ENCODE measurements at places on chromosomes 6 and 20. TPM values are rescaled to one million over a fixed set of nuclear protein-coding genes. Genes with fewer than 3 reads are reported as not detected.
A peak's percentile ranks its signal among the peaks of the same experiment; 100 is the strongest.

The TRIM10 gene
- not detected for total RNA-seq

- H3K36me3 ChIP-seq: no peaks in the 10 kb centered on the region
- H3K4me3 ChIP-seq: no peak overlapping the region
- H3K27ac ChIP-seq: no peak overlapping the region
- DNase-seq: no peak
- H3K4me1 ChIP-seq: no peaks in the 10 kb centered on the region
These were observed 7.3 kb downstream of the ECI2 start for GRCh38 chr6:4128072-4128471.

The EPB41L1 gene
- 27.7 TPM for total RNA-seq

The PMEPA1 gene
- 245 TPM for total RNA-seq

GRCh38 chr6:135479601-135480000 lies 17.9 kb downstream of the AHI1 start:
- no peak overlapping the region for H3K27ac ChIP-seq
- H3K36me3 ChIP-seq: no peaks in the 10 kb centered on the region
- H3K4me3 ChIP-seq: no peak overlapping the region
- H3K4me1 ChIP-seq: no peaks in the 10 kb centered on the region
- H3K27me3 ChIP-seq: no peaks in the 10 kb centered on the region
- no peak for DNase-seq

GRCh38 chr20:34377072-34377847 lies 14.2 kb downstream of the ITCH start:
- H3K4me3 ChIP-seq: no peak overlapping the region
- no peak for DNase-seq
- H3K36me3 ChIP-seq: no peaks in the 10 kb centered on the region
- H3K27me3 ChIP-seq: no peaks in the 10 kb centered on the region
- H3K4me1 ChIP-seq: peaks cover 5% of the 10 kb centered on the region

DNA sequence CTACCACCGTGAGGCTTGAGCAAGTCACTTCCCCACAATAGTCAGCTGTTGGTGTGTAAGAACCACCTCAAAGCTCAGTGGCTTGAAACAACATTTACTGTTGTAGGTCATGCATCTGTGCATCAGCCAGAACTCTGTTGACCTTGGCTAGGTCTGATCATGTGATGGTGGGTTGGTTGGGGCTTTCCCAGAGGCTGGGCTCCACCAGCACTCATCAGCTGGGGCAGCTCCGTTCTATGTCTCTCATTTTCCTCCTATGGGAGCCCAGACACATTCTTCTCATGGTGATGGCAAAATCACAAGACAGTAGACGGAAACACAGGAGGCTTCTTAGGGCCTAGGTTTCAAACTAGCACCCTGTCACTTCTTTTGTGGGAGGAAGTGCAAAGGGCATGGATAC lies 42.8 kb upstream of the PSMF1 start:
- no peak overlapping the region for H3K4me3 ChIP-seq
- no peak overlapping the region for H3K27ac ChIP-seq
- H3K4me1 ChIP-seq: no peaks in the 10 kb centered on the region
- no peaks in the 10 kb centered on the region for H3K27me3 ChIP-seq
- DNase-seq: no peak

GRCh38 chr20:48808382-48809034 lies 19.3 kb downstream of the PREX1 start:
- H3K4me3 ChIP-seq: no peak overlapping the region
- H3K27ac ChIP-seq: no peak overlapping the region
- no peaks in the 10 kb centered on the region for H3K27me3 ChIP-seq

GRCh38 chr6:33571637-33572316 lies 8.3 kb downstream of the BAK1 start:
- peaks cover 4% of the 10 kb centered on the region for H3K4me1 ChIP-seq
- H3K27me3 ChIP-seq: no peaks in the 10 kb centered on the region
- peak overlapping the region; percentile 36 for H3K4me3 ChIP-seq
- no peak for DNase-seq
- peaks cover 6% of the 10 kb centered on the region for H3K36me3 ChIP-seq
- H3K27ac ChIP-seq: peak overlapping the region; percentile 80

The SSTR4 gene
- total RNA-seq: not detected

The MEI4 gene
- total RNA-seq: 3.0 TPM

- H3K4me3 ChIP-seq: no peak overlapping the region
- H3K4me1 ChIP-seq: no peaks in the 10 kb centered on the region
- H3K27ac ChIP-seq: no peak overlapping the region
- H3K36me3 ChIP-seq: no peaks in the 10 kb centered on the region
- no peak for DNase-seq
These were observed 71.9 kb downstream of the OPN5 start for GRCh38 chr6:47853766-47854165.

The ZNF512B gene
- total RNA-seq: 12.2 TPM

- no peak overlapping the region for H3K27ac ChIP-seq
- no peaks in the 10 kb centered on the region for H3K4me1 ChIP-seq
- H3K4me3 ChIP-seq: no peak overlapping the region
- no peaks in the 10 kb centered on the region for H3K36me3 ChIP-seq
- no peak for DNase-seq
These were observed 17.6 kb upstream of the EYA4 start for GRCh38 chr6:133223452-133224029.

The SLC26A8 gene
- not detected for total RNA-seq

The ALDH8A1 gene
- not detected for total RNA-seq

DNA sequence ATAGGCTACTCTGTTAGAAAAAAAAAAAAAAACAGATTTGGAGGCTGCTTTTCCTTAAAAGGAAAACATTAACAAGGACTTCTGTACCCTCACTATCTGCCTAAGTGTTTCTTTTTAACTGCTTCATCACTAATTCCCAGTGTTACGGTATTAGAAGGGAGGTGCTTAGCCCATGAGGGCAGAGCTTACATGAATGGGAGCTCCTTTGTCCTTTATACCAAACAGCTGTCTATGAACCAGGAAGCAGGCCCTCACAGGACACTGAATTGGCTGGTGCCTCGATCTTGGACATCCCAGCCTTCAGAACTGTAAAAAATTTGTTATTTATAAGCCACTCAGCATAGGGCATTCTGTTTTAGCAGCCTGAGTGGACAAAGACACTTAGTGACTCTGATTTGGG lies 215.6 kb upstream of the NRSN1 start:
- no peaks in the 10 kb centered on the region for H3K4me1 ChIP-seq
- H3K27ac ChIP-seq: no peak overlapping the region
- DNase-seq: no peak
- no peaks in the 10 kb centered on the region for H3K27me3 ChIP-seq

- no peaks in the 10 kb centered on the region for H3K27me3 ChIP-seq
- peak; percentile 37 for DNase-seq
- no peaks in the 10 kb centered on the region for H3K36me3 ChIP-seq
- H3K4me3 ChIP-seq: no peak overlapping the region
- H3K4me1 ChIP-seq: no peaks in the 10 kb centered on the region
- H3K27ac ChIP-seq: peak overlapping the region; percentile 24
These were observed 67.2 kb upstream of the PTGIS start for GRCh38 chr20:49635166-49635565.

DNA sequence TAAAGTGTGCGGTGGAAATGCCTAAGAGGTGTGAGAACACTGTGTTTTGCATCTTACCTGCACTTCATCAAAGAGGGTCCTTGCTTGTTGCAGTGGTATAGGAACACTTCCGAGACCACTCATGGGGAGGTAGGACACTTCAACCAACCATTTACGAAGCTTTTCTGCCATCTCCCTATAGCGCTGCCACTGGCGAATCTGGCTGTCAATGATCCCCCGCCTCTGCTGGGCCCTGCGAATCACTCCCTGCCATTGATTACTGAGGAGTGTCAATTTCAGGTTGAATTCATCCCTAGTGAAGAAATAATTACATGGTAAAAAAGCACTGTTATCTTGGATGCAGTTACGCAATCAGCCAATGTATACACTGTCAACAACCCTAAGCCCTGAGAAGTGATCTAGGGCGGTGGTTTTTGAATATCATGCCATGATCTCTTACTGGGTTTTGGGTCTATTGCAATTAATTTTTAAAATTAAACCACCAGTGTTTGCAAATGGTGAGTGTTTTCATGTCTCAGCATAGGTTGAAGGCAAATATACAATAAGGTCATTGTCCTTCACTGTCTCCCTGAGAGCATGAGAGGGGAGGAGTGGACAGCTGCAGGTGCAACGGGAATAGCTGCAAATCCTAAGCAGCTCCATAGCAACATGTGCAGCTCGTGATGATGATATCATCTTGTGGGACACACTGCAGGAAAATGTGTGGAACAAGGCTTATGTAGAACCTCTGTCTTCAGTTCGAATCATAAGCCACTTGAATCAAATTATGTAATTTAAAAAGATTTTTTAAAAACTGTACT lies 400.6 kb downstream of the ESR1 start:
- H3K36me3 ChIP-seq: no peaks in the 10 kb centered on the region
- no peak overlapping the region for H3K4me3 ChIP-seq
- no peaks in the 10 kb centered on the region for H3K4me1 ChIP-seq
- no peaks in the 10 kb centered on the region for H3K27me3 ChIP-seq
- no peak overlapping the region for H3K27ac ChIP-seq

DNA sequence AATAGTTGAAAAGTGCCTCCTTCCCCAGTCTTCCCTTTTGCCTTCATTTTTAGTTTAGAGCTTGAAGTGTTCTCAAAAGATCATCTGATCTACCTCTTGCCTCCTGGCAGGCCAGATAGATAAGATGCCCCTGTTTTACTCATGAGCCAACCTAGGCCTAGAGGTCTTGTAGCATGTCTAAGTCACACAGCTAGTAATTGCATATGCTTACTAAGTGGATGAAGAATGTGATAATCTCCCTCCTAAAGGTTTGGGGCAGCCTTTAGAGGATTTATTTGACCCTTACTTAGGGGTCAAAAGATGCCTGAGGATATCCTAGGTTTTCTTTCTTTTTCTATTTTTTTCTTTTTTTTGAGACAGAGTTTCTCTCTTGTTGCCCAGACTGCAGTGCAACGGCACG lies 2.1 kb downstream of the C6orf141 start:
- no peak for DNase-seq
- H3K27me3 ChIP-seq: no peaks in the 10 kb centered on the region
- H3K4me3 ChIP-seq: no peak overlapping the region

- H3K27me3 ChIP-seq: no peaks in the 10 kb centered on the region
- DNase-seq: no peak
- no peaks in the 10 kb centered on the region for H3K36me3 ChIP-seq
- H3K4me3 ChIP-seq: no peak overlapping the region
- no peak overlapping the region for H3K27ac ChIP-seq
These were observed 63.4 kb upstream of the MRPS10 start for GRCh38 chr6:42280966-42281533.

GRCh38 chr6:130696806-130697205 lies 130.4 kb upstream of the SMLR1 start:
- no peak overlapping the region for H3K27ac ChIP-seq
- H3K27me3 ChIP-seq: no peaks in the 10 kb centered on the region
- no peaks in the 10 kb centered on the region for H3K36me3 ChIP-seq
- H3K4me1 ChIP-seq: no peaks in the 10 kb centered on the region
- no peak overlapping the region for H3K4me3 ChIP-seq
- no peak for DNase-seq

- H3K36me3 ChIP-seq: no peaks in the 10 kb centered on the region
- no peaks in the 10 kb centered on the region for H3K27me3 ChIP-seq
- H3K27ac ChIP-seq: no peak overlapping the region
- no peak for DNase-seq
- H3K4me3 ChIP-seq: no peak overlapping the region
- H3K4me1 ChIP-seq: no peaks in the 10 kb centered on the region
These were observed 122.6 kb downstream of the SULF2 start for GRCh38 chr20:47662483-47663353.

- peaks cover 2% of the 10 kb centered on the region for H3K4me1 ChIP-seq
- DNase-seq: no peak
- H3K27me3 ChIP-seq: no peaks in the 10 kb centered on the region
- no peak overlapping the region for H3K27ac ChIP-seq
- peaks cover 2% of the 10 kb centered on the region for H3K36me3 ChIP-seq
These were observed 59.5 kb downstream of the SRC start for GRCh38 chr20:37405351-37405897.

GRCh38 chr6:116287689-116288282 lies 8.1 kb upstream of the TSPYL1 start:
- H3K4me3 ChIP-seq: no peak overlapping the region
- no peaks in the 10 kb centered on the region for H3K36me3 ChIP-seq

The TAF4 gene
- 57.1 TPM for total RNA-seq

DNA sequence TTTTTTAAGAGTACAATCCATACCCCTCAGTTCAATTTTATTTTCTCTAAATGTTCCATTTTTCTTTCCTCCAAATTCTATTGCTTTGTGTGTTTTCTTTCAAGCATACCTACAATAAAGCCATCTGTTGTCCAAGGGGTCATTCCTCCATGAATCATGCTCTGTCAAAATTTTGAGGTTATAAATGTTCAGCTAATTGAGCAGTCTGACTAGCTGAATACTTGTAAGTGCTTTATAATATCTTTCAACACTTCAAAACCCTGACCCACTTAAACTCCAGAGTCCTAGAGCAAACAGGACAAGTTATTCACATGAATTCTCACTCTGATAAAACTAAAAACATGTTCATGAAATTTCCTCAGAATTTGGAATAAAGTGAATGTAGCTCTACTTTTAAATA lies 33.4 kb upstream of the EYA4 start:
- no peak overlapping the region for H3K4me3 ChIP-seq
- no peaks in the 10 kb centered on the region for H3K4me1 ChIP-seq
- H3K27me3 ChIP-seq: no peaks in the 10 kb centered on the region
- no peak for DNase-seq

GRCh38 chr6:161228096-161228495 lies 45.8 kb downstream of the AGPAT4 start:
- H3K36me3 ChIP-seq: no peaks in the 10 kb centered on the region
- no peak overlapping the region for H3K4me3 ChIP-seq
- DNase-seq: no peak
- H3K27me3 ChIP-seq: no peaks in the 10 kb centered on the region
- H3K4me1 ChIP-seq: peaks cover 10% of the 10 kb centered on the region

DNA sequence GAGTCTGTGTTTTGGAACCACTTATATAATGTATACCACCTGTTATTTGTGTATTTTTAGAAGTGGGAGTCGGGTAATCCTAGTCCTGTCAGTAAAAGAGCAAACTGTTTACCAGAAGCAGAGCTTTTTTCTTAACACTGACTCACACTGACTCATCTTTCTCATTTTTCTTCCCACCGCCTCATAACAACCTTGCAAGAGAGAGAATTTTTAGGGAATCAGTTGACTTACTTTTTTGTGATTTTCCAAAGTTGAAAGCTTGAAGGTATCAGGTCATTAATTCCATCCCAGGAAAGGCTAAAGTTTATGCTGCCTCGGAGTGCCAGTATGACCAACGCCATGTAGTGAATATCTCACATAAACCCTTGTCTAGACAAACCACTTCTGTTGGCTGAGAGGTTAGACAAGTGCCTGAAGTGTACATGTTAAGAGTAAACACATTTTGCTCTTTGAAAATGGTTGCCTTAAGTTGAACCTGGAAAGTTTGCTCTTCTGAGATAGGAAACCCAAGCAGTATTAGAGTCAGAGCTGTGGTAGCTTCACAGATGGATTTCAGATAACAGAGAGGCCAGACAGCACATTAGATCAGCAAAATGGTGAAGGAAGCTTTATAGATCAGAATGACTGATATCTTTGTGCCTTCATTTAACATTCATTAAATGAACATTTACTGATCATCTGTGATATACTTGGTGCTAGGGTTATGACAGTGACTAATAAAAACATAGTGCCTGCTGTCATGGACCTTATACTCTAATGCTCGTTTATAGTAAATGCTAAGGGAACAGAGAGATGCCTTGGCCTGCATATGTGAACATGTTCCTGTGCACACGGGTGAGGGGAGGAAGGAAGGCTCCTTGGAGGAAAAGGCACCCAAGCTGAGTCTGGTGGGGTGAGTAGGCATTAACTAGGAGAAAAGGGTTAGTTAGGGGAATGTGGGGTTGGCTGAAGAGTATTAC lies 29.1 kb upstream of the PKIG start:
- H3K27ac ChIP-seq: peak overlapping the region; percentile 55
- H3K27me3 ChIP-seq: no peaks in the 10 kb centered on the region
- no peak overlapping the region for H3K4me3 ChIP-seq
- no peaks in the 10 kb centered on the region for H3K36me3 ChIP-seq

Data from prostate gland (tissue), 2 donors.